Dermis microvascular lymphatic vessel endothelial cell (primary cell): ENCODE measurements at places on chromosomes 16 and 17. TPM values are rescaled to one million over a fixed set of nuclear protein-coding genes. Genes with fewer than 3 reads are reported as not detected.

LPCAT2 gene
- 4.0 and 5.9 TPM in 2 replicates for total RNA-seq

CCL4 gene
- not detected in 2 replicates for total RNA-seq

- DNase-seq = no peak
These were observed 76.2 kb upstream of the DNAH17 start for GRCh38 chr17:78653382-78653781.

DNA sequence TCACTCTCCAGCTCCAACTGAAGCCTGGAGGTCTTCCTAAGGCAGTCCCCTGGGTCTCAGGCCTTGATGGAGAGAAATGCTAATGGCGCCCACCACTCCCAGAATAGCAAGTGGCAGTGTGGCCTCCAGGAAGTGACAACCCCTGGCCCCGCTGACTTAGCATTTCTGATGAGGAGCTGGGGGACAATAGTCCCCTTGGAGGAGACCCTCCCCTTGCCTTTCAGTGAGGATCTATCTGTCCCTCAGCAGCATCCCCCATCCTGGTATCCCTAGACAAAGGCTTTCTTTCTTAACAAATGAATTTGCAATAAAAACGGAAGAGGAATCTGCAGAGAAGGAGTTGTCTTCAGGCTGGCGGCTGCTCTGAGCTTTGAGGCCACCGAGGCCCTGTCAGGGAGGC, 68.8 kb downstream of the LITAF start:
- DNase-seq = no peak

SDR42E2 gene
- total RNA-seq = 0.13 TPM in 2 replicates

ABCC11 gene
- not detected in 2 replicates for total RNA-seq

ZNF594 gene
- total RNA-seq = 1.9 and 2.8 TPM in 2 replicates

TIMP2 gene
- total RNA-seq = 34.5 and 112 TPM in 2 replicates

DNA sequence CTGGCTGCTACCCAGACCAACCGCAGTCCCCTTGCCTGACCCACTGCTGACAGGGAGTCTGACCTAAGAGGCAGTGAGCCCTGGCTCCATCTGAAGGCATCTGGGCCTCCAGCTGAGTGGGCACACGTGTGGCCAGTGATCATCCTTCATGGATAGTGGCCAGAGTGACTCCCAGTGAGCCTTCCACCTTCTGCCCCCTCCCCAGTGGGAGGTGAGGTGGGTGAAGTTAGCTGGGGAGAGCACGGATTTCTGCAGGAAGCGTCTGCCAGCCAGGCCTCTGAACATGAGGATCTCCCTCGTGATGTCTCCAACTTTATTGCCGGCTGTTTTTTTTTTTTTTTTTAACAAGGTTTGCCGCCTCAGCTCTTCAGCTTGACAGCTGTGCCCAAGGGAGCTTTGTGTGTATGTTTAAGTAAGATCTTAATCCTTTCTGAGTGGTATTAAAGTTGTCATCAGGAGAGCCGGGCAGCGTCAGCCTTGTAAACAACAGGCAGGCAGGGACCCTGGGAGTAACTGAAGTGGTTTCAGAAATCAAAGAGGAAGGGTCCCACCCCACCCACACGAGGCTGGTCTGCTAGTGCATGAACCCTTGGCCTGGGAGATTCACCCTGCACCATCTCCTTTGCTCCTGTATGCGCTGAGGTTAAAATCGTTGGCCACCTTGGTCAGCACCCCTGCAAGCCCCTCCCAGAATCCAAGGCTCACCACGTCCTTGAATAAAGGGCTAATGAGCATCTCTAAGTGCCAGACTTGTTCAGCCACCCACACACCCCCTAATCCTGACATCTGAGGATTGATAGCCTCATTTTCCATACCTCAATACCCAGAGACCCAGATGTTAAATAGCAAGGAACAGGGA, 33.3 kb downstream of the RHBDL3 start:
- DNase-seq = no peak

SLC52A1 gene
- 0.25 and 0.26 TPM in 2 replicates for total RNA-seq

STX8 gene
- 49.3 and 59.8 TPM in 2 replicates for total RNA-seq

GRCh38 chr16:69190598-69190997, 3.6 kb downstream of the SNTB2 start:
- DNase-seq = no peak

DNA sequence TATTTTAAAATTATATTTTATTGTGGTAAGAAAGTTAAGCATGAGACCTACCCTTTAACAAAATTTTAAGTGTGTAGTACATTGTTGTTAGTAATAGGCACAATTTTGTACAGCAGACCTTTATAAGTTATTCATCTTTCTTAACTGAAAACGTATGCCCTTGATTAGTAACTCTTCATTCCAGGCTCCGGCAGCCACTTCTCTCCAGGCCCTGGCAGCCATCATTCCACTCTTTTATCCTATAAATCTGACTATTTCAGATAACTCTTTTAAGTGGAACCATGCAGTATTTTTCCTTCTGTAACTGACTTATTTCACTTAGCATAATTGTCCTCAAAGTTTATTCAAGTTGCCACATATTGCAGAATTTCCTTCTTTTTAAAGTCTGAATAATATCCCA, 348.2 kb downstream of the CDH11 start:
- no peak for DNase-seq

CYB5B gene
- 92.6 and 105 TPM in 2 replicates for total RNA-seq

DNA sequence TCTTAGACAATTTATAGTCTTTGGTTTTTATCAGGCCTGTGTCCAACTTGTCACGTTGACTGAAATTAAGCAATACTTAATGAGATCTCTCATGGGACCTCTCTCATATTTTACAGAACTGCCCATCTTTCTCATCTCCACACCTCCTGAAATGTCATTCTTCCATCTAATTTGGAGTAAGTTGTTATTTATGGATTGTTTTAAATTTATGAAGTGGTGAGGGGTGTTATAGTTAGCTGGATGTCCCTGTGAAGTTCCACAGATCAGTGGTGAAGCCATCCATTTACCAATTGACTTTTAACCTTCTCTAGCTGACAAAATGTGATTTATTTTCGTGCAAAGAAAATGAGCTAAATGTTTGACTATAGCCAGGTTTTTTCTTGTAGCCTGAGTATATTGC, 824.9 kb downstream of the KCNJ2 start:
- no peak for DNase-seq

- peak; percentile 73 for DNase-seq
These were observed 3.9 kb downstream of the ITGA2B start for GRCh38 chr17:44385287-44386181.

SLC47A2 gene
- not detected in 2 replicates for total RNA-seq

- peak; percentile 8 for DNase-seq
These were observed 11.6 kb downstream of the RCVRN start for GRCh38 chr17:9893411-9894012.

DNA sequence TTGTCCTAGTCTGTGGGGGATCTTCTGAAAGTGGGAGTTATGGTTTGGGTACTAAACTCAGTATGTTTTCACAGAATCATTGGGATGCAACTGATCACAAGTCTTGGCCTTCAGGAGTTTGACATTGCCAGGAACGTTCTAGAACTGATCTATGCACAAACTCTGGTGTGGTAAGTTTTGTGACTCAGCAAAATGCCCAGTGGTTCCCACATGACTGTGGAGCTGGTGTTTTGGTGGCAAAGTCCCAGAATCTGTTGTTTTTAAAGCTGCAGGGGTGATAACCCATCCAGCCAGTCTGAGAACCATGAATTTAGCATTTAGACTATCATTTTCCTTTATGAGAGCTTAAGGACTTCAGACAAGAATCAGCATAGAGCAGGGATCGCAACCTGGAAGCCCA, 40.6 kb downstream of the GDE1 start:
- no peak for DNase-seq

GRCh38 chr17:27471321-27472269, 15.3 kb downstream of the KSR1 start:
- no peak for DNase-seq

BANP gene
- 13.9 and 17.2 TPM in 2 replicates for total RNA-seq

FOXL1 gene
- 0.89 and 1.3 TPM in 2 replicates for total RNA-seq

VPS4A gene
- total RNA-seq = 27.3 and 31.1 TPM in 2 replicates

GRCh38 chr17:68060336-68060735, 24.8 kb downstream of the KPNA2 start:
- DNase-seq = no peak

- DNase-seq = no peak
These were observed 103.3 kb upstream of the ZFHX3 start for GRCh38 chr16:73151225-73151624.

CIBAR2 gene
- not detected in 2 replicates for total RNA-seq

P2RX1 gene
- not detected in 2 replicates for total RNA-seq

DNA sequence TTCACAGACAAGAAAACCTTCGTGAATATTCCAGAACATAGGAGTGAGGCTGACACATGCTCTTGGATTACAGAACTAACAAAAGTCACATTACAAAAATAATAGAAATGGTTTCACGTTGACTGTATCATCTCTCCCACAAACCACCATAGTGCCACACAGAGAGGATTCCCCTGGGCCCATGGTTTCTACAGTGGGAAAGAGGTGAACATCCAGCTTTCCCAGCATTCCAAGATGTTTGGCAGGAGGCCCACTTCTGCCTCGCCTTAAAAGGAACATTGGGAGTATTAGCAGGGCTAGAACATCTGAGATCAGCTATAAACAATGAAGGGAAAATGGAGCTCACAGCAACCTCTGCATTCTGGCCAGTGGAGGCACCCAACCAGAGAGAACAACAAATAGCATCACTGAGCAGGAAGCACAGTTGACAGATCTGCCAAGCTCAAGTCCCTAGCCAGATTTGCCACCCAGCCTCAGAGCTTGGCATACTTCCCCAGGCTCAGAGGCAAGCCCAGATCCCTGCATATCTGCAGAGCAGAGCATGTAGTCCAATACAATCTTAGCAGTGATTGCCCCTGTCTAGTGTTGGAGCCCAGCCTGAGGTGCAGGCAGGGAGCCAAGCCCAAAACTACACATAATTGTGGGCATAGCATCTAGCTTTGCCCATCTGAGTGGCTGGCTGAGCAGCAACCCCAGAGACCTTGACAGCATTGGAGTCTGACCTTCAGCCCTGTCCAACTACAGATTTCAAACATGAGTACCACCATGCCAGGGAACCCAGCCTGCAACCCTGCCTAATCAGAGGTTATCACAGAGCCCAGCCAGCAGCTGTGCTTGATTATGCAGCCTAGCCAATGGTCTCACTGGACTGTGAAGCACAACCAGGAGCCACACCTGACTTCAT, 260.4 kb downstream of the CEP112 start:
- no peak for DNase-seq
